GF-D8 (cell line): ENCODE measurements at places on chromosomes 6 and 20.

DNA sequence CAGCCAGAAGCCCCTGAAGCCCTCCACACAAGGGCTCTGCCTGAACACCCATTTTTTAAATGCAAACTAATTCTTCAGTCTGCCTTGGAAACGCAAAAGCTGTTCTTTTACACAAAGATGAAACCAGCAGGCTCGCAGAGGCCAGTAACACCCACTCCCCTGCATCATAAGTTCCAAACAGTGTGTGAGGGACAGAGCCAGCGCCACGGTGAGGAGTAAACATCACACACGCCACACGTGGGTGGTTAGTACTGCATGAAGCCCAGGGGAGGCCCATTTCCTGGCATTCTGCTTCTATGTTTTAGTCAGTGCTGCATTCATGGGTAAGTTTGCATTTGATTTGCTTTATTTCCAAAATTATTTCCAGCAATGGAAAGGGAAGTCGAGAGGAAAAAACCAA is 217.7 kb upstream of the RIN2 start:
- no peak for DNase-seq

DNA sequence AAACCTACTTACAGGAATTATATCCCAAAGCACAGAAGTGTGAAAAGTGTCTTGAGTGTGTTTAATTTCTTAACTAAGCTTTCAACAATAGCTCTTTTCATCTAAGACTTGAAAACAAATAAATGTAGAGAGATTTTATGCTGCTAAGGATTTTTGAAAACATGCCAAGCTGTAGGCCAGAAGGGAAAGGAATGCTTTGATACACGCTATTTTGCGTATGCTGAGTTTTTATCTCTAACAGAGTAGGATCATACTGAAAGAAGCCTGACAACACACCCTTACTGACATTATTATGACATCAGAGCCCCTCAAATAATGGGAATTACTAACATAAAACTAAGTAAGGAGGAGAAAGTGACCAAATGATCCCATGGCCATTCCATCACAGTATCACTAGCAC is 265.5 kb downstream of the KHDC1L start:
- DNase-seq = no peak

DNA sequence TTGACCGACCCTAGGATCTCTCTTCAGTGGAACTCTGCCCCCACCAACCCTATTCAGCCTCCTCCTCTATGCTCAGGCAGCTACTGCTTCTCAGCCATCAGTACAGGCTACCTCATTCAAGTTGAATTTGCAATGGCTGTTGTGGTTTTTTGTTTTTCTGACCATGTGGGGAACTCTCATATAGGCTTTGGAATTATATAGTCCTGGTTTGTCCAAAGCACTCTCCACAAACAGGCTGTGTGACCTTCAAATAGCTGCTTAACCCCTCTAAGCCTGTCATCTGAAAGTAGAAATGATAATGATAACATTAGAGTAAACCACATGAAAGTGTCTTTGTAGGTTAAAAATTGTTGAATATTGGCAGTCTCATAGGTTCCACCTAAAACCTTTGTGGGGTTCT is 80.3 kb downstream of the UNC5CL start:
- no peak for DNase-seq

DNA sequence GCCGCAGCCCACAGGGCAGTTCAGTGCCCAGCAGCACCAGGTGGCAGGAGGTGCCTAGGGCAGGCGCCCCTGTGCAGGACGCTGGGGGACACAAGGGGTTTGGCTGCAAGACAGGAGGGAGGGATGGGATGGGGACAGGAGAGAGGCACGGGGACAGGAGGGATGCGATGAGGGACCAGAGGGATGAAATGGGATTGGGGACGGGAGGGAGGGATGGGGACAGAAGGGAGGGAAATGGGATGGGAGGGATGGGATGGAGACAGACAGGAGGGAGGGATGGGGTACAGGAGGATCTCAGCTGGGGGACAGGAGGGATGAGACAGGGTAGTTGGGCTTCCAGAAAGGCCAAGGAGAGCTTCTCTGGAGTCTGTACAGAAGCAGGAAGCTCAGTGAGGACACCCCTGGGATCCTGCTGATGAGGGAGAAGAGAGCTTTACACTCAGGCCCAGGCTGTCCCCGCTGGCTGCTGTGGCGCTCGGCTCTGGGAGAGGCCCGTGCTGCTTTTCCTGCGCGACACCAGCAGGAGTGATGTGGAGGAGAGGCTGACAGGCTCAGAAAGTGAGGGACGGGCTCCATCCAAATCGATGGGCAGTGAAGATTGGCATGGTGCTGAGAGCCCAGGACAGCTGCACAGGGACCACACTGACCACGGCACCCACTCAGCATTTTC is 400.8 kb downstream of the SMOC2 start:
- no peak for DNase-seq

DNA sequence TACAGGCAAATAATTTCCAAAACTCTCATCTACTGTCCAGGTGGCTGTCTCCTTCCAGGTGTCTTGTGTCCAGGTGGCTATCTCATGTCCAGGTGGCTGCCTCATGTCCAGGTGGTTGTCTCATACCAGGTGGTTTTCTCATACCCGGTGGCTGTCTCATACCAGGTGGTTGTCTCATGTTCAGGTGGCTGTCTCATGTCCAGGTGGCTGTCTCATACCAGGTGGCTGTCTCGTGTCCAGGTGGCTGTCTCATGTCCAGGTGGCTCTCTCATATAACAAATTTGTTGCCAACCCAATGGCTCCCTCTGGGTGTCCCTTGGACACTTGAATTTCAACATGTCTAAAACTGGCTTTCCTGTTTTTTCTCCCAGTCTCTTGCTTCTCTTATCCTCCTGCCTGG is 14.3 kb upstream of the SLC22A3 start:
- DNase-seq = no peak

DNA sequence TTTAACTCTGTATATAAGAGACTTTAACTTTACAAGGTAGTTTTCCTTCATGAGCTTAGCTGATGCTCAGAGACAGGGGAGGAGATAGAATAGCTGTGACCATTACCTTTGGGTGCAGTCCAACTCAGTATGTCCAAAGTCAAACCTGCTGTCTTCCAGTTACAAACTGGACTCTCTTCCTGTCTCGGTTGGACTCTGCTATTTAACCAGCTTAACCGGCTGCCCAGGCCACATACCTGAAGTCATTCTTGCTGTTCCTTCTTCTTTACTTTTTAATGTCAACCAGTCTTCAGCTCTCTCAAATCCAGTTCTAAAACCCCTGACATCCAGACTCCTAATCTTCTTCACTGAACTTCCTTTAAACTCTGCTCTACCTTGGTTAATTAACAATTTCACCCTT is 138.3 kb upstream of the TSHZ2 start:
- no peak for DNase-seq

GRCh38 chr6:153103319-153103655 is 27.8 kb downstream of the RGS17 start:
- no peak for DNase-seq

DNA sequence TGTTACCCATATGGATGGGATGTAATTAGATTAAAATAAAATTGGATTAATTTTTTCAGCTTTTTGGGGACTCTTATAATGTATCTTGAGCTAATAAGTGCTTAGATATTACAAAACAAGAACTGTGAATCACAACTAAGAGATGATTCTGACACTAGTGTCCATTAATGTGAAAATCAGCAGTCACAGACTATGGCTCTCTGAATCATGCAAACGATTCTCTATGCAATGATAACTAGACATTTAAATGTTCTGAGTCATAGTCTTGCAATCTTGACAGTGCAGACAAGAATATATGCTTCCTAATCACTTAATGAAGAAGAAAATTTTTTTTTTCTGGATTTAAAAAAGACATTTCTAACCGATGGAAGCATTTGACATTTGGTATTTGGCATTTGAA is 82.2 kb upstream of the OPRM1 start:
- no peak for DNase-seq

GRCh38 chr6:159014406-159014805 is 14.4 kb upstream of the RSPH3 start:
- no peak for DNase-seq

- no peak for DNase-seq
Observed at GRCh38 chr6:169095153-169095552, 158.5 kb downstream of the THBS2 start.

DNA sequence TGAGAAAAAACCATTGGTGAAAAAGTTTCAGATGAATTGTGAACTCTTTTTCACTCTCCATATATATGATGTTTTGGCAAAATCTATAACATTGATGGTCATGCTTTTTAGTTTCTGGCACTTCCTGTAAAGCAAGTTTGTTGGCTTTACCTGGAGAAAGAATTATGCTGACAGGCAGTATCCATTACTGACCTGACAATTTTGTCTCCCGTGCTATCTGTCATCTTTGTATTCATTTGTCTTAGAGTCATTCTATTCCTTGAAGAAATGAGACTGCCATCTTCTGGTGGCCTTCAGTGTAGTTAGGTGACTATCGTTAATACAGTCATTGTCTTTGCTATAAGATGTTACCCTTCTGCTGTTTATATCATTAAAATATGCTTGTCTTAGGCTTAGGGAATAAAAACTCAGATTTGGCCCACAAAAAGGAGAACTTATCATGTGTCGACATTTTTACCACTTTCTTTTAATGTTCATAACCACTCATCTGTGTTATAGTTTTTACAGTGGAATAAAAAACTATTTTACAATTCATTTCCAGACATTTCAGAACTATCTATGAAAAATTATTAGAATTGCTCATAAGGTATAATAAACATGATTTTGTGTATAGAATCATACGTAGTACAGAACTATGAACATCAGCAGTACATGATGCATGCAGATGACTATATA is 707.0 kb downstream of the EPM2A start:
- DNase-seq = no peak

DNA sequence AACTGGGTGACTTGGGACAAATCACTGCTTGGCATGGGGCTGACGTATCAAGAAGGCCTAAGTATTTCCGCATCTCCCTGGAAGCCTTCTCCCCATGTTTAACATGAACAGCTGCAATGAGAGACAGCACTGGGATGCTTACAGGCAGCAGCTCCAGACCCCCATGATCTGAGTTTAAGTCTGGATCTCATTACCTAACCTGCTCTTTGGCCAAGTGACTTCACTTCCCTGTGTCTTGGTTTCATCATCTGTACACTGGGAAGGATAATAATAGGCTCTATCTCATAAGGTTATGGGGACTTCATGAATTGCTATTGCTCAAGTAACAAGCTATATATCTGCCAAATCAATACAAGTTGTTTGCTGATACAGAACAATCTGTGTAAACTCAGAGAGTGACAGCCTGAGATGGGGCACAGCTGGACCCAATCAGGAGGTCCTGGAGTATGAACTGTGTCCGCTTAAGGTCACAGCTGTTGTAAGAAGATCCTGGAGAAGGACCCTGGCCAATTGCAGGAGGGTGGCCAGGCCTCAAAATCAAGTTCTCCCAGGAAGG is 56.0 kb downstream of the TGM2 start:
- no peak for DNase-seq

DNA sequence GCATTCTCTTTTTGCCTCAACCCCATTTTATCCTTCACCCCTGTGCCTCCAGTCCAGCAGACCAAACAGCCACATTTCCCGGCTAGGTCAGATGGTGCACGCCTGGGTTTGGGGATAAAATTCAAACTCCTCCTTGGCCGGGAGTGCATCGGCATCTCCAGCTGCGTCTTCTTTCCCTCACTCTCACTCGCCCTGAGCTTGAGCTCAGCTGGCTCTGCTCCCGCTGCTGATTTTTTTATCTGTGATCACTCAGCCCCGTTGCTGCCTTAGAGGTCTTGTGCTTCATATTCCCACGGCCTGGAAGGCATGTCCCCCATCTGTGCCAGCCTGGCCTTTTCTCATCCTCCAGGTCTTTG is 6.8 kb upstream of the EZR start:
- DNase-seq = no peak

- no peak for DNase-seq
Observed at GRCh38 chr6:142500250-142500786, 198.5 kb downstream of the ADGRG6 start.

- no peak for DNase-seq
Observed at GRCh38 chr6:167054987-167055386, 55.8 kb downstream of the CEP43 start.

DNA sequence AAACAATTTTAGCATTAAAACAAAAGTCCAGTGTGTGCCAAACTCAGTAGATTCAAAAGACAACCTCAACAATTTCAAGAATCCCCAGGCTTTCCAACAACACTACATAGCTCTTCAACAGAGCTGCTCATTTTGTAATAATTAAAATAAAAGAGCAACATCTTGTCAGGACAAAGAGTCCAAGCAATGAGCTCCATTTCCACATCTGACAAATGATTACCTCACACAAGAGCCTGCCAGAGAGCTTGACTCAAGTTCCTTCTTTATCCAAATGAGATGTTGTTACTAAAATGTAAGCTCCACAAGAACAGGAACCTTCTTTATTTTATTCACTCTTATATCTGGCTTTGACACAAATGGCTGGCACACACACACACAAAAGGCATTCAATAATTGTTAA is 449.8 kb downstream of the HACE1 start:
- no peak for DNase-seq
